ENCODE measurements at places on chromosomes 1 and 21. TPM values are rescaled to one million over a fixed set of nuclear protein-coding genes. Genes with fewer than 3 reads are reported as not detected.

DNA sequence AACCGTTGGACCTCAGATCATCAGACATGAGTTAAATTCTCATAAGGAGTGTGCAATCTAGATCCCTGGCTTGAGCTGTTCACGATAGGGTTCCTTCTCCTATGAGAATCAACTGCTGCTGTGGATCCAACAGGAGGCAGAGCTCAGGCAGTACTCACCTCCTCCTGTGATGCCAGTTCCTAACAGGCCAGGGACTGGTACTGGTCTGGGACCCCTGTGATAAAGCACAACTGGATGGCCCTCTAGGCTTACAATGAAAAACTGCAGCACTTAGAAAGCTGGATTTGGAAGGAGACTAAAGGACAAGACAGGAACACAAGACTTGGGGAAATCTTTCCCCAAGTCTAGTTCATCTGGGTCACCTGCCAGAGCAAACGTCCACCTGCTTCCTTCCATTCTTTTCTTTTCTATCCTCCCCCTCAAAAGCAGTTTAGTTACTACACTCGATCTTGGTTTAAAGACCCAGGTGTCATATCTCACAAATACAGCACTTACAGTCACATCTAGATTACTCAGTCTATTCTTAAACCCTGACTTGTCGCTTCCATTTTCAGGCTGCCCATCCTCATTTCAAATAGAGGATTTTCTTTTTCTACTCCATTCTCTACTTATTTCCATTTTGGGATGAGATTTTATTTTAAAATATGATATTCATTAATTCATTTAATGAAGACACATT, 59.8 kb downstream of the PTPN14 start:
- H3K4me1 ChIP-seq = no peaks in the 10 kb centered on the region
- H3K4me3 ChIP-seq = no peak overlapping the region
- H3K27me3 ChIP-seq = no peaks in the 10 kb centered on the region
- no peaks in the 10 kb centered on the region for H3K36me3 ChIP-seq

- no peaks in the 10 kb centered on the region for H3K4me1 ChIP-seq
- DNase-seq = no peak
- H3K27ac ChIP-seq = no peak overlapping the region
- no peak overlapping the region for H3K4me3 ChIP-seq
Measured at GRCh38 chr1:171122893-171123292, 32.2 kb downstream of the FMO3 start.

WNT4 gene
- total RNA-seq = not detected

DNA sequence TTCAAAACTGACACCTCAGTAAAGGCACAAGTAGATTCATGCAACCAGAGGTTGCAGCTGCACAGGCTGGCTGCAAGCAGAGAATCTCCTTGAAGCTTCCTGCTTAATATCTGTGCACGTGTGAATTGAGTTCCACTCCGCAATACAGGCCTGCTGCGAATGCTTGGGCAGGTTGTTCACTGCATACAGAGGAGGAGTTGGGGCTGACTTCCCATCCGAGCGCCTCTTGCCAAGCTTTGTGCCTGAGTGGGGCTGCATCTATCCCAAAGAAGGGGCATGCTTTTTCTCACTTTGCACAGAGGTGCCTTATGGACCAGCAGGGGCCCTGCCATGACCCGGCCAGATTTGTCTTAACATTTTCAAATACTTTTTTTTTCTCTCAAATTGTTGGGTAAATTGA, 17.9 kb upstream of the PADI1 start:
- H3K27me3 ChIP-seq = no peaks in the 10 kb centered on the region
- H3K27ac ChIP-seq = no peak overlapping the region
- no peak overlapping the region for H3K4me3 ChIP-seq
- no peak for DNase-seq
- H3K4me1 ChIP-seq = peaks cover 6% of the 10 kb centered on the region
- no peaks in the 10 kb centered on the region for H3K36me3 ChIP-seq

GRCh38 chr1:242854466-242854865, 330.0 kb upstream of the PLD5 start:
- no peaks in the 10 kb centered on the region for H3K4me1 ChIP-seq
- DNase-seq = no peak
- no peak overlapping the region for H3K27ac ChIP-seq
- H3K4me3 ChIP-seq = no peak overlapping the region

FAM151A gene
- total RNA-seq = not detected

CCDC30 gene
- 4.5 TPM for total RNA-seq

GRCh38 chr21:36902793-36903192, 63.7 kb downstream of the HLCS start:
- H3K27ac ChIP-seq = no peak overlapping the region
- DNase-seq = no peak
- no peaks in the 10 kb centered on the region for H3K36me3 ChIP-seq
- H3K27me3 ChIP-seq = no peaks in the 10 kb centered on the region

DNA sequence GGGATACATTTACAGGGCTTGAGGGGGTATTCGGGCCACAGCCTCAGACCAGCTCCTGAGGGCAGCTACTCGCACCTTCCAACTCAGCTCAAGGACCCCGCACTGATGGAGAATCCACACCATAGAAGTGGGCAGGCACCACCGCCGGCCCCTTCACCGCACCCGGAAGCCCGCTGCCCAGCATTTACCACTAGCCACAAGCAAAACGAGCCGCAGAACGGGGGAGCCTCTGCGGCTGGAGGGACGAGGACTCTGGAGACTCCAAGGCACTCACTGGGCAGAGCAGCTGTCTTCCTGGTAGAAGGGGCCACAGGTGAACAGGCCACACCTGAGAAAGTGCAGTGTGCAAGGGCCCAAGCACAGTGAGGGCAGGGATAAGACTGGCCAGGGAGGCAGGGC, 5.4 kb downstream of the UBE2J2 start:
- H3K36me3 ChIP-seq = peaks cover 11% of the 10 kb centered on the region
- H3K27ac ChIP-seq = no peak overlapping the region
- DNase-seq = no peak
- peaks cover 33% of the 10 kb centered on the region for H3K4me1 ChIP-seq
- no peak overlapping the region for H3K4me3 ChIP-seq

- H3K27ac ChIP-seq = no peak overlapping the region
- no peaks in the 10 kb centered on the region for H3K36me3 ChIP-seq
- H3K4me1 ChIP-seq = no peaks in the 10 kb centered on the region
- no peak overlapping the region for H3K4me3 ChIP-seq
Measured at GRCh38 chr21:26952374-26953066, 14.4 kb downstream of the ADAMTS5 start.

DNA sequence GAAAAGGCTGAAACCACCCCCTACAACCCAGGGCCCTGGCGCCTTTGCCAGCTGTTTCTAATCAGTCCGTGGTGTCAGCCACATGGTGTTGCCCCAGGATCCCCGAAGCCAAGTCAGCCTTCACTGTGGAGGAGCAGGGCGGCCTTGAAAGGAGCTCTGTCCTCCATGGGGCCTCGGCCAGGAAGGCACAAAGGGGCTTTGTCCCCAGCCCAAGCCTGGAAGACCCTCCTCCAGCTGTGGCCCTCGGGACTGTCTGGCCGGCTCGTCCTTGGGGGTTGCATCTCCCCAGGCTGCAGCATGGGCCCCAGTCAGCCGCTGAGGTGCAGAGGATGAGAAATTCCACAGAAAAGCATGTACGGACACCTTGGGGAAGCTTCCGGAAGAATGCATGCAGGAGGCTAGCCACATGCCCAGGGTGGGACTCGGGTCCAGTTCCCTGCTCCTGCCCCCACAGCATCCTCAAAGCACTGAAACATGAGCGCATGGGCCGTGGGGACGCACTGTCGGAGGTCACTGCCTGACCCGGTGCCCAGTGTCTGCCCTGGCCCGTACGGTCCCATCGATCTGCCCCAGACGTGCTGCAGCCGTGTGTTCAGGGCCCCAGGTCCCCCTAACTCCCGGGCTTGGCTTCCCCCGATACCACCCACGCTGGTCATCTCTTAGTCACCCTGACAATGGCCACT, 38.6 kb upstream of the POFUT2 start:
- H3K36me3 ChIP-seq = no peaks in the 10 kb centered on the region
- DNase-seq = no peak
- no peak overlapping the region for H3K4me3 ChIP-seq
- H3K27ac ChIP-seq = no peak overlapping the region
- H3K27me3 ChIP-seq = no peaks in the 10 kb centered on the region

GRCh38 chr1:203428981-203429599, 46.5 kb upstream of the PRELP start:
- DNase-seq = no peak
- H3K4me1 ChIP-seq = no peaks in the 10 kb centered on the region
- H3K36me3 ChIP-seq = no peaks in the 10 kb centered on the region
- no peak overlapping the region for H3K27ac ChIP-seq
- no peak overlapping the region for H3K4me3 ChIP-seq
- H3K27me3 ChIP-seq = no peaks in the 10 kb centered on the region

DNA sequence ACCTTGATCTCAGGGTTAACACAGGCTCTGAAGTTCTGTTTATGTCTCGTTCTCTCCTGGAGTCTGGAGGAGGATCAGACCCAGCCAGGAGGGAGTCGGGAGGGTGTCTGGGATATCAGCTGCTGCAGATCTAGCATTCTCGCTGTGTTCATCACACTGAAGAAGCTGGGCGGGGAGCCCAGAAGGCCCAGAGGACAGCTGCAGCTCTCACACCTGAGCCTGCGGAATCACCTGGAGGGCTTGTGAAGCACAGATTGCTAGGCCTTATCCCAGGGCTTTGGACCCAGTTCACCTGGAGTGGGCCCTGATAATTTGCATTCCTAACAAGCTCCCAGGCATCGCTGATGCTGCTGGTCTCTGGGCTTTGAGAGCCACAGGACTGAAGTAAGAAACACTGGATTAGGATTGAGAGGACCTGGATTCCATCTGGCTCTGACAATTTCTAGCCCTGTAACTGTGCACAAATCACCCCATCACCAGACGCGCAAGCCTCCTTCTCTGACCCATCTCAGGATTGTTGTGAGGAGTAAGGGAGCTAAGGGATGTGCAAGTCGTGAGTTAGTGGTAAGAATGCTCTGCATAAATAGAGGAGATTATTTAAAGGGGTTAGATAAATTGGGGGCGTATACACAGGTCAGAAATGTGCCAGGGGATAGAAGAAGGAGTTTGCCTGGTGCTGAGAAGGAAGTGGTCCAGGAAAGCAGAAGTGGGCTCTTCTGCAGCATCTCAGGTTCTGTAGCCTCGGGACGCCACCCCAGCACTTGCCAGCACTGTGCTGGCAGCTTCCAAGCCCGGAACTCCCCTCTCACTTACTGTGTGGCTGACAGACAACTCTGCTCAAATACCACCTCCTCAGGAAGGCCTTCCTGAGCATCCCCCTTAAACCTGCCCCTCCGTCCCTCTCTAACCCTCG, 19.1 kb downstream of the ABCA4 start:
- H3K36me3 ChIP-seq = no peaks in the 10 kb centered on the region
- peaks cover 3% of the 10 kb centered on the region for H3K27me3 ChIP-seq
- H3K4me1 ChIP-seq = peaks cover 6% of the 10 kb centered on the region
- H3K4me3 ChIP-seq = no peak overlapping the region
